Non-pigmented ciliary epithelial cell (primary cell): ENCODE measurements at places on chromosomes 16 and 17.

DNA sequence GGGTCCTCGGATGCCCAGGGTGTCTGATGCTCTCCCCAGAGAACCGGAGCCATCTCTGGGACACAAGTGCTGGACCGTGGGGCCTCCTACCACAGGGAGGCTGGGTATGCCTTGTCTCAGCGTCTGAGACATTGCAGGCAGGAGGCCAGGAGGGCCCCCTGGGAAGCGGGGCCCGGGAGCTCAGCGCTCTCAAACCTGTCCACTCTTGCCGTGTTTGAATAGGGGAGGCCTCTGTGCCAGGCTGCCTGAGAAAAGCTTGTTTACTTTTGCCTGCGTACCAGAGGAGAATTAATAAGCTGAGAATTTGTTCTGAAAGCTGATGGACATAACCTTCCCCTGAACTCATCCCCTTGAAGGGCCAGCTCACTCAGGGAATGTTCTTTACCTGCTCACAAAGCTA, 163.8 kb downstream of the NTN1 start:
- DNase-seq = no peak

DNA sequence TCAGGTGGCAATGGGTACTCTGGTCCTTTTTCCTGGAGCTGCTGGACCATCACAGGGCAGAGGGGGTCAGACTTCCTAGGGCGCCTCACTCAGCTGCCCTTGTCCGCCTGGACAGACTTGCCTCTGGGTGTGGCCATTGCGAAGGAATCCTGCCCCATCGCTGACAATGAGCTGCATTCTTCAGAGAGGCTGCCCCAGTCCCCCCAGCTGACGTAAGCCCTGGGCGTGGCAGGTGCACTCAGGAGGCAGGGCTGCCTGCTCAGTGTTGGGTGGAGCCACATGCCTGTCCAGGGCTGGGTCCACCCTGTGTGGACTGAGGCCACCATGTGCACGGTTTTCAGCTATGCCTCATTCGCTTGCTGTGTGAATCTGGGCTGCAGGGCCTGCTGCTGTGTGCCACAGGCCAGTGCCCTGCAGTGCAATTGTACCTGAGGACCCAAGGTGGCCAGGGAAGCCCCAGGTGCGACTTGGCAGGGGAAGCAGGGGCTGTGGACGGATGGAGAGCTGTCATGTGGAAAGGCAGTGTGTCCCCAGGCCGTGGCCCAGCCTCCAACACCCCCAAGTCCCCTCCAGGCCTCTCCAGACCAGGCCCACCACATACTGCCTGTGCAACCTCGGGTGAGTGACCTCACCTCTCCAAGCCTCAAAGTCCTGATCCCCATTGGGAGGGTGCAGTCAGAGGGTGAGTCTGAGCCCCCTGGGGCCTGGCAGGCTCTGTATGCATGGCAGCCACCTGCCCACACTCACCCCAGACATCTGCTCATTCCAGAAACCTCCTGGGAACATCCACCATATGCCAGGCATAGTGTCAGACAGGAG, 14.0 kb upstream of the MPRIP start:
- no peak for DNase-seq

DNA sequence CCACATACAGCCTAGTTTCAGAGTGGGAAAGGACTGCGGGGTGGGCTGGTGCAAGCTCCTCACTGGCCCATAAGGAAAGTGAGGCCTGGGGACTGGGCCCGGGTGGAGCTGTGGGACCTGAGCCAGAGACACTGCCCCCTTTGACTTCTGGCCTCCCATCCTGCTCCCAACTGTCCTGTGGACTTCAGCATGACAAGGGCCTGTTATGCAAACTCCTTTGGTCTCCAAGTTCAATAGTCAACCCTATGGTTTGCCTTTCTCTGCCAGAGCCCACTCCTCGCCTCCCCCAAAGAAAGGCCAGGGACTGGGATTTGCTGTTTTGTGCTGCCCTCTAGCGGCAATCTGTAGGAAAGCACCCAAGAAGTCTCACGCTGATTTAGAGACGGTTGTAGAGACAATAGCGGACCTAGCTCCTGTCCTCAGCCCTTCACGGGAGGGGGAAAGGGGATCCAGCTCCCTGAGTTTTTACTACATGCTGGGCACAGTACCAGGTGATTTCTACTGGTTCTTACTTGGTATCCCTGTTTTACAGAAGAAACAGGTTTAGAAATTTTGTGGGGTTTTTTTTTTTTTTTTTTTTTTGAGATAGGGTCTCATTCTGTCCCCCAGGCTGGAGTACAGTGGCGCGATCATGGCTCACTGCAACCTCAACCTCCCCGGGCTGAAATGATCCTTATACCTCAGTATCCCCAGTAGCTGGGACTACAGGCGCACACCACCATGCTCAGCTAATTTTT, 1.2 kb upstream of the TLCD3B start:
- DNase-seq = no peak

DNA sequence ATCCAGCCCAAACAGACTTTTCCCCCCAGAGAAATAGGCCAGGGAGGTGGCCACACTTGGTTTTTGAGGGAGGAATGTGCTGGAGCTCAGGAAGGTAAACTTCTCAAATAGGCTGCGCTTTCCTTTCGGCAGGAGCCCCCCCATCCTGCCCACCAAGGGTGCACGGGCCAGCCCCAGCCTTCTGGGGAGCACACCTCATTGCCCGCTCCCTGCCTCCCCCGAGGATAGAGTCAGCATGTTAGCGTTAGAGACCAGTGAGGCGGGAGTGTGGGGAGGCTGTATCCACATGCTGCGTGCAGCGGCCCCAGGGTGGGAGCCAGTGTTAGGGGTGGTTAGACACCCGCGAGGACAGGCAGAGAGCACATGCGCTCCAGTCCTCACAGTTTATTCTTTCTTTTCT, 42.3 kb downstream of the PIPOX start:
- no peak for DNase-seq

- no peak for DNase-seq
Observed at GRCh38 chr17:9408868-9409829, 166.5 kb downstream of the STX8 start.
